ENCODE measurements at places on chromosomes 12 and 14. TPM values are rescaled to one million over a fixed set of nuclear protein-coding genes. Genes with fewer than 3 reads are reported as not detected.

USP44 gene
- not detected for total RNA-seq

IRAK3 gene
- total RNA-seq: 0.47 TPM

GRCh38 chr12:3046441-3047200 is 30.6 kb upstream of the TSPAN9 start:
- no peak for DNase-seq

- DNase-seq: no peak
Measured at GRCh38 chr14:104520620-104521410, 58.7 kb upstream of the C14orf180 start.

GRCh38 chr12:123139926-123140675 is 10.8 kb downstream of the PITPNM2 start:
- DNase-seq: peak; percentile 81

- DNase-seq: no peak
Measured at GRCh38 chr14:63273717-63274655, 44.7 kb downstream of the GPHB5 start.

- no peak for DNase-seq
Measured at GRCh38 chr12:79016181-79016580, 151.6 kb downstream of the SYT1 start.

All from Caki2 (cell line).